IPS DF 6.9 (cell line): ENCODE measurements at places on chromosomes 16 and 17.
A peak's percentile ranks its signal among the peaks of the same experiment; 100 is the strongest.

DNA sequence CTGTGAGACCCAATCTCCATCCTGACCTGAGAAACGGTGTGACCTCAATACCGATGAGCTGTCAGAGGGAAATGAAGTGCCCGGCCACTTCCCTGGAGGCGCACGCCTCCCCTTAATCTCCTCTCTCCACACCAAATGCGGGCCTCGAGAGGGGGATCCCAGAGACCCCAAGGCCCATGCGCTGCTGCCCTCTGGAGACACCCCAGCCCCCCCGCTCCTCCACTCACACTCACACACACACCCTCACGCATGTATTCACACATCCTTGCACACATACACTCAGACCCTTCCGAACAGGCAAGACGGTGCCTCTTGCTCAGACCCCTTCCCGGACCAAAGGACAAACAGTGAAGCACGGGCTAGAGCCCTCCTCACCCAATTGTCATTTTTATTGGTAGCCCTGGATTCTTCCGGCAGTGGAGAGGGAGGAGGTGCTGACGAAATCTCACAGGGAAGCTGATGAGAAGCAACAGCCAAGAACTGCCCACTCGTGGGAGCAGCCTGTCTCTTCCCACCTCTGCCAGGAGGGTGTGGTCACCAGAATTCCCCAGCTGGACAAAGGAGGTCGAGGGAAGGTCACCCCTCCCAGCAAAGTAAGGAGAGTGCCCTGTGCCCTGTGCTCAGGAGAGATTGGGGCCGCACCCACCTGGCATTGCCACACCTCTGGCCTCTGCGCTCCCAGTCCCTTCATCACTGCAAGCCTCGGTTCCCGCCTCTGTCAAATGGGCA, 136.0 kb upstream of the TNRC6C start:
- DNase-seq: no peak

DNA sequence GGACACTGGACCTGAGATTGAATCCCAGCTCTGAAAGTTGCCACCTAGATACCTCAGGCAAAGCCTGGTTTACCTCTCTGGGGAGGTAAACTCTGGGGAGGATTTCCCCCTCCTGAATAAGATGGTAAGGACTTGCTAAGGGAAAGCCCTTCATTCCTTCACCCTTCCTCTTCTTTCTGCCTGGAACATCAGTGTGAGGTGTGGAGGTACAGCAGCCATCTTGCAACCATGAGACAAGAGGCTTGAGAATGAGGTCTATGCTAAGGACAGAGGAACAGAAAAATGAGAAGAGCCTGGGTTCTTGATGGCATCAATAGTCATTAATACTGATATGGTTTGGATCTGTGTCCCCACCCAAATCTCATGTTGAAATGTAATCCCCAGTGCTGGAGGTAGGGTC, 23.7 kb upstream of the ADCY9 start:
- DNase-seq: no peak

DNA sequence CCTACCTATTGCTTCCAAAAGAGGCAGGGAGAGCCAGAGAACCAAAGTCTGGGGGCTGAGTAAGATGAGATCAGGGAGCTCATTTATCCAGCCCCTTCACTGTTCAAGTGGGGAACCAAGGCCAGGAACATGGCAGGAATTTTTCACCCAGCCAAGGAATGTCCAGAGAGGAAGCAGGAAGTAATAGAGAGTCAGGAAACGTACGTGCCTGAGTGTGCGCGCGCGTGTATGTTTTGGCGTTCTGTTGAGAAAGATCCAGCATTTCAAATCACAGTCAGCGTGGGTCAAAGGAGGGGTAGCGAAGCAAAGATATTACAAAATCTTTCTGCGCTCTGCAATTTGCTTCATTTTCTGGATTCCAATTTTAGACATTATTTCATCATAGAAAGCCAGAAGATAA, 41.9 kb upstream of the WSCD1 start:
- no peak for DNase-seq

DNA sequence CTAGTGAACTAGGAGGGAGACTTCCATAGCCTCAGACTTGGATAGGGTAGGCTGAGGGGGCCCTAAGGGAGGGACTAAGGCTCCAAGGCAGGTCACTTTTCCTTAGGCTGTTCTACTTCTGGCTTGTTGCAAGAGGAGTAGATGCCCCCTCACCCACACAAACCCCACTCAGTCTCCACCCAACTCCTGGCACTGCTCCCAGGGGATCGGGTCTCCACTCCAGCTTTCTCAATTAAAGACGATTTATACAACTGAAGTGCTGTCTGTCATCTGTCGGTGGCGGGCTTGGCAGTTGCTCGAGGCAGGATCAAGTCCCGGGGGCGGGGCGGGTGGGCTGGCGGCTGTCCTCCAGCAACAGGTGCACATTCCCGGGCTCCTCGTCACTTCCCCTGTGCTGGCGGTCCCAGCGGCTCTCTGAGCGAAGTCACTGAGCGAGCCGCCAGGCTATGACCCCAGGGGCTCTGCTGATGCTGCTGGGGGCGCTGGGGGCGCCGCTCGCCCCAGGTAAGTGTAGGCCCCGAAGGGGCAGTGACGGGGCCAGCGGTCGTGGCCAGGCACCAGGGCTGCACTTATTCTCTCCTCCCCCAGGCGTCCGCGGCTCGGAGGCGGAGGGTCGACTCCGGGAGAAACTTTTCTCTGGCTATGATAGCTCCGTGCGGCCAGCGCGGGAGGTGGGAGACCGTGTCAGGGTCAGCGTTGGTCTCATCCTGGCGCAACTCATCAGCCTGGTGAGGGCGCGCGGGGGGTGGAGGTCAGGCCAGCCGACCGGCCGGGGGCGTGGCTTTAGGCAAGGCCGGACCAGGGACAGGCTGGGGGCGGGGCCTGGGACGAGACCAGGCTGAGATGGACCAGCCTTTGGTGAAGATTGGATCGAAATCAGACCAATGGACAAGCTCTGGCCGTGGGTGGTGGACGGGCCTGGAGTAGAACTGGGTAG, at the start of gene CHRNB1:
Gene CHRNB1, plus strand, starts transcription at position 380 of the 937 bp plus-strand sequence. Its CDS starts 67 bp downstream, at position 447.
- DNase-seq: no peak

GRCh38 chr16:88381820-88382451, 823 bp upstream of the ZNF469 start:
- DNase-seq: peak; percentile 39

DNA sequence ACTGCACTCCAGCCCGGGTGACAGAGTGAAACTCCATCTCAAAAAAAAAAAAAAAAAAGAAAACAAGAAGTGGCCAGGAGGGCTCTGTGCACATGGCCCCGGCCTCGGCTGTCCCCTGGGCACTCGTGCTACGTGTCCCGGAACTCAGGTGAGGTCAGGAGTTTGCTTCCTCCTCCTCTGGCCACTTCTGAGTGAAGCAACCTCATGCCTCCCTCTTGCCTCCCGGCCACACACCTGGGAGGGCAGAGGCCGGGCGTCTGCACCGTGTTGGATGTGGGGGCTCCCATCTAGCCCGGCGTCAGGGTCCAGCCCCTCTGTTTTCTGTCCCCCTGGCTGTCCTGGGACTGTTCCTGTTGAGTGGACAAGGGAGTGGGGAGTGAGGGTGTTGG, 22.2 kb downstream of the ASPSCR1 start:
- no peak for DNase-seq

DNA sequence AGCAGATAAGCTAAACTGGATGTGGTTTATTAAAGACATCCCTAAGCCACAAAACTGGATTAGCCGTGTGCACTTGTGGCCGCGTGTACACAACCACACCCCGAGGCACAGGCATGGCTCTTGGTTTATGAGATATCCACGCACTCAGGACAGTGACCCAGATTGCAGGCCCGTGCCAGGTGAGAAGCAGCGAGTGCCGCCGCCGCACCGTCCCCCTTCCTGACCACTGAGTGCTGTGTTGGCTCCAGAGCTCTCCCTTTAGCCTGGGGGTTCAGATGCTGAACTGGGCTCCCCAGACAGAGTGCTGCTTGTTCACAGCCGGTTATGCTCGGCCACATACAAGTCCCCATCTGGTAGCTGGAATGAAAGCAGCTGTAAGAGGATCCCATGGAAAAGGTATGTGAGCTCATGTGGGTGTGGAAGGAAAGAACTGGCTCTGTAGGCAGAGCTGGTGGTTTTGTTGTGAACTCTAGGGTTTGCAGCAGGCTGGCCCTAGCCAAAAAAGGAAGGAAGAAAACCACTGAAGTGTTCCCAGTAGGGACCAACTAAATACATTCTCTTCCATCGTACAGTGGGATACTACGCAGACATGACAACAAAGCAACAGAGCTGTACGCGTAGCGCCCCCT, 29.5 kb downstream of the KNOP1 start:
- DNase-seq: no peak

DNA sequence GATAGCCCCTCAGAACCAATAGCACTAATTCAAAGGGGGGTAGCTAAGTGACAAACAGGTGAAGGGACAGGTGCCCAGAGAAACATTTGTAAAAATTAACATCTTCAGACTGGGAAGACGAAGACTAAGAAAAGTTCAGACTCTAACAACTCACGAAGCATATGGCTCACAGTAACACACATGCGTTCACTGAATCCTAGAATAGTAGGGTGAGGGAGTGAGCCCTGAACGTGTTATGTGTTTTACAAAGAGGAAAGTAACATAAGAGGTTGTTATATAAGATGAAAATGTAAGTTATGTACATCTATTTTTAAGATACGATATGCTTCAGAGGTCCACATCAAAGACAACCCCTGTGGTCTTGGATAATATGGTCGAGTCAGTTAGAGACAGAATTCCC, 15.2 kb downstream of the GSG1L2 start:
- DNase-seq: no peak

GRCh38 chr17:50949128-50949988, 83.2 kb upstream of the TOB1 start:
- DNase-seq: no peak

GRCh38 chr17:29031488-29031887, 11.5 kb upstream of the PIPOX start:
- no peak for DNase-seq

GRCh38 chr16:57150682-57151330, 35.0 kb downstream of the PSME3IP1 start:
- no peak for DNase-seq

- peak; percentile 91 for DNase-seq
Observed at GRCh38 chr17:43576563-43577229, 30.6 kb upstream of the ETV4 start.

DNA sequence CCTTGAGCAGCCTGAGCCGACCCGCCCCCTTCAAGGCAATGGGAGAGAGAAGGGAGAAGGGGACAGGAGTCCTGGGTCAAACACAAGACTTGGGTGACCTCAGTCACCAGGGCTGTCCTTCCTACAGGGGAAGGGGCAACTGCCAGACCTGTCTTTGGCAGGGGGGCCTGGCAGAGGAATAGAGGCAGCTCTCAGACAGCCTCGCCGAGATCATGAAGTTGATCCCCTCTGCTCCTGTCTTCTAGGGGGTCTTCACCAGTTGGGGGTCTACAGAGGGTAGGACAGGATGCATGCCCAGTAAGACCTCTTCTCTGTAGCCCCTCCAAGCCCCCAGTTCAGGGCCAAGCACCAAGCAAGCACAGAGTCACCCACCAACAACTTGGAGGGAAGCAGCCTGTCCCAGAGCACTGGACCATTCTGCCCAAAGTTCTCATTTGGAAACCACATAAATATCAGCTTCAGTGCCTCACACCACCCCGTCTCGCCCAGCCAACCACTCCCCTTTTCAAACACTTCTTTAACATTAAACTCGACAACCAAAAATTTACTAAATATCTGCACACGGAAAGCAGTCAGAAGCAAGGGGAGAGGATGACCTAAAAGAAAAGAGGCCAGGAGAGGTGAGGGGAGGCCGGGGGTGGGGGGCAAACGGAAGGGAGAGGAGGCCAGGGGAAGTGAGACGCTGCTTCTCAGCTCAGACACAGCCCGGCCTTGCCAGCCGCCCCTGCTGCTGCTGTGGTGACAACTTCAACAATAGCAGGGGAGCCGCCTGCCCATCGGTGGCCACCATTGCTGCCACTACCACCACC, 7.7 kb downstream of the DOK4 start:
- DNase-seq: no peak

DNA sequence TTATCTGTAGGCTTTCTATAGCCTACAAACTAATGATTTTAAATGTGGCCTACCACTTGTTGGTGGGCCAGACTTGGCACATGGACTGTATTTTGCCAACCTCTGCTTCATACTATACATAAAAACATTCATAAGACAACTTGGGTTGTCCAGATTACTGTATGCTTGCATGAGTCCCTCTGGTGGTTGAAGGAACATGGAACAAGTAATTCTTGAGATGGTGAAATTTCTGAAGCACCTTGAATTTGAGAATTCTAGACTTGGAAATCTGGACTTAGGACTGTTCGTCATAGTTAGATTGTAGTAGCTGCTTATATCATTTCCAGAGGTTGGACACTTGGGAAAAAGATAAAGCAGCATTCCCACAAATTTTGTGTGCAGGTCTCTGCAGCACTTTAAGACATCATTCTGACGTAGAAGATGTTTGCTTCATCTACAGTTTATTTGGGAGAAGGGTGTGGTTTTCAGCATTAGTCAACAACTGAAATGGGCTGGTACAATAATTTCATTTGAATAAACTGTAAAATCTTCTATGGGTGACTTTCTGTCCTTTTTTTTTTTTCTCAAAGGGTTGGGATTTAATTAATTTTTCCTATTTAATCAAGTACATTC, 31.2 kb downstream of the NFATC3 start:
- DNase-seq: no peak

- DNase-seq: no peak
Observed at GRCh38 chr16:30335598-30336474, 19.3 kb downstream of the CD2BP2 start.

DNA sequence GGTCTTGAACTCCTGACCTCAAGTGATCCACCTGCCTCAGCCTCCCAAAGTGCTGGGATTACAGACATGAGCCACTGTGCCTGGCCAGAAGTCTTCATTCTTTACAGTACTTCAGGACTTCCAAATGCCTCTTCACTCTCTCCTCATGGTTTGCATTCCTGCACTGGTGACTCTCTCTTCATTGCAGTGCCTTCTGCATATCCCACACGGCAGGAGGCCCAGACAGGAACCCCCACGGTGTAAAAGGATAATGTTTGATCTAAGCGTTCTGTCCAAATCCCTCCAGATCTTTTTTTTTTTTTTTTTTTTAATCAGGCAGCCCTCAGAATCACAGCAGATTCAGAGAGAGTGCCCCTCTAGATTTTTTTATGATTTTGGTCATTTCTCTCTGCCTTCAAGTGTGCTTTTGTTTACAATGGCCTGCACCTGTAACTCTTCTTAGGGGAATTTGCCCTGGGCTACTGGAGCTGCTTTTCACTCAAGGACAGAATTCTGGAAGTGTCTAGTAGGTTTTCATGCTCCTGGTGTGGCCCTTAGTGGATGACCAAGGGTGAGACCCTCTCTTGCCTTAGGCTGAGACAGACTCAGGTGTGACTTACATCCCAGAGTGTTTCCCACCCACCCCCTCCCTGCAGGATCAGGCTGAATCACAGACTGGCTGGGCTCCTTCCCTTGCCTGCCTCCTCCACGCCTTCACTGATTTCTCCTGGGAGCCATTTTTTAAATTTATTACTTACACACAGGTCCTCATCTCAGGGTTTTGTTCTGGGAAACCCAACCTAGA, 19.8 kb upstream of the NF1 start:
- no peak for DNase-seq

- no peak for DNase-seq
Observed at GRCh38 chr16:2031081-2031577, 4.4 kb downstream of the NHERF2 start.

GRCh38 chr17:71792966-71793365, 327.9 kb upstream of the SOX9 start:
- no peak for DNase-seq
